Activated naive CD4-positive, alpha-beta T cell treated with anti-CD3 and anti-CD28 coated beads, Interleukin-2, amount 50 U/mL, for 16 hours (primary cell): ENCODE measurements at places on chromosomes 13 and 19.
A peak's percentile ranks its signal among the peaks of the same experiment; 100 is the strongest.

DNA sequence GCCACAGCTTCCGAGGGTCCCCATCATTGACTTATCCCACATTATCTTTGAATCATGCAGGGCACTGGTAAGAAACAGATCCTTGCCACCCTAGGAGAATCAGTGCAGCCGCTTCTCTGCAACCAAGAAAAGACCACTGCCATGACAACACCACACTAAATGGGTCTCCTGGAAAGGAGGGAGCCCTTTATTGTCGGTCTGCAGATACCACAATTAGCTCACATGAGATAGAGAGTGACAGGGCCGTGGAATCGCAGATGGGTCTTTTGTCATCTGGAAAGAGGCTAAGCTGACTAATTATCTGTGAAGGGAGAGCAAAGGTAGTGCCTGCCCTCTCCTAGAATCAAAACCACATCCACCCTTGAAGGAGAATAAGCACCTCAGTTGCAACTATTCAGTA, 178.3 kb upstream of the MYO16 start:
- no peak for DNase-seq

GRCh38 chr13:44198826-44199225, 174.8 kb upstream of the SERP2 start:
- no peak for DNase-seq

GRCh38 chr19:29680447-29680846, 15.2 kb downstream of the PLEKHF1 start:
- peak; percentile 70 for DNase-seq

DNA sequence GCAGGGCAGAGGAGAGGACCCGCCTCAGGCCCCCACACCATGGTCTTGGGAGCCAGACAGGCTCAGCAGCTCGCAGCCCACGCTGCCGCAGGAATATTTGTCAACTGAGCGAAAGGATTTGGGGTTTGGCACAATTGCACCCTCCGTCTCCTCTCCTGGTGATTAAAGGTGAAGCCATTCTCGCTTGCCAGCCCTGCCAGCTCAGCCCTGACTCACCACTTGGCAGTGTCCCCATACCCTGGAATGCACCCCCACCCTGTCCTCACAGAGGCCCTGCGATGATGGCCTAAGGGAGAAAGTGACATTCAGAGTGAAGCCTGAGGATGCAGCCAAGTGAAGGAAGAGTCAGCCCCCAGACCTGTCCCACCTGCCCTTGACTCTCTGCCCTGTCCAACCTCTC, 18.8 kb downstream of the CYTH2 start:
- DNase-seq: no peak

- no peak for DNase-seq
These were observed 335.8 kb downstream of the SLITRK1 start for GRCh38 chr13:83546476-83546875.

GRCh38 chr13:93180356-93180969, 46.1 kb upstream of the GPC6 start:
- DNase-seq: no peak

GRCh38 chr13:27549406-27549981, 70.8 kb downstream of the LNX2 start:
- no peak for DNase-seq

- peak; percentile 51 for DNase-seq
These were observed 396 bp downstream of the RTN2 start for GRCh38 chr19:45496349-45496953.

DNA sequence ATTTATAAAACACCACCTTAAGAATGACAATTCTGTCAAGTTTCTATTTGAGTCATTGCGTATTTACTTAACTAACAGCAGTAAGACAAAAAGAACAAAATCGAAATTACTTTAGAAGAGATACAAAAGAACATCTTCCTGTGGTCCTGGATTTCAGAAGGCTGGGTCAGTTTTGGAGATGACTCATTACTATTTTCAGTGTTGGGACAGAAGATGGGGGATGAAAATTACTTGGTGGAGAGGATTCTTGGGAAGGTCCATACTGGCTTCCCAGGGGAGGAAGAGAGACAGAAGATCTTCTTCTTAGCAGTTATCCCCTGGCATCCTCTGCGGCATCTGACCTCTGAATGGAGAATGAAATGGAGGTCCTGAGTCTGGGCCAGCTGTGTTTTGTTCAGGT, 33.5 kb upstream of the CSNK1A1L start:
- DNase-seq: no peak

- DNase-seq: no peak
These were observed 375.3 kb downstream of the GPC5 start for GRCh38 chr13:91773591-91774227.

DNA sequence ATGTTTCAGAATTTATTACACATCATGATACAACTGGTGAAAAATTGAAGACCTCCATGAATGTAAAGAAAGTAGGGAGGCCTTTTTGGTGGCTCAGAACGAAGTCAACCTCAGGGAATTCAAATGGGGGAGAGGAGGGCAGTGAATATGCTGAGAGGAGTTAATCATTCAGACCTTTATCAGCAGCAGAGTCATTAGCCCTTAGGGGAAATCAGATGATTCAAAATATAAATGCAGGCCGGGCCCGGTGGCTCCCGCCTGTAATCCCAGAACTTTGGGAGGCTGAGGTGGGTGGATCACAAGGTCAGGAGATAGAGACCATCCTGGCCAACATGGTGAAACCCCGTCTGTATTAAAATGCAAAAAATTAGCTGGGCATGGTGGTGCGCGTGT, 80.4 kb upstream of the ZNF420 start:
- no peak for DNase-seq

DNA sequence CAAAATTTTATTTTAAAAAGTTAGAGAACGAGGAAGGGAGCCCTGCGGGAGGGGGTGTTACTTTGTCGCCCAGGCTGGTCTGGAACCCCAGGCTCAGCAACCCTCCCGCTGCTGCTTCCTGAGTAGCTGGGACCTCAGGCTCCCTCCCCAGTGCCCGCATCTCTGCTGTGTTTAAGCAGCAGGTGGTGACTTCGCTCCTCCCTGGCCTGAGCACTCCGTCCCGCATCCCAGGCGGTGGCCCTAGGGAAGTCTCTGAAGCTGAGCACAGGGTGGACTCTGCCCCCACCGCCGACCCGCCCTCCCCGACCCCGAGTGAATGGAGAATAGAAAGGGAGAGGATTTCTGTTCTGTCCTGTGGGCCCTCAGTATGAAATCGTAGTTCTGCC, 30.5 kb downstream of the ZNF701 start:
- peak; percentile 17 for DNase-seq

DNA sequence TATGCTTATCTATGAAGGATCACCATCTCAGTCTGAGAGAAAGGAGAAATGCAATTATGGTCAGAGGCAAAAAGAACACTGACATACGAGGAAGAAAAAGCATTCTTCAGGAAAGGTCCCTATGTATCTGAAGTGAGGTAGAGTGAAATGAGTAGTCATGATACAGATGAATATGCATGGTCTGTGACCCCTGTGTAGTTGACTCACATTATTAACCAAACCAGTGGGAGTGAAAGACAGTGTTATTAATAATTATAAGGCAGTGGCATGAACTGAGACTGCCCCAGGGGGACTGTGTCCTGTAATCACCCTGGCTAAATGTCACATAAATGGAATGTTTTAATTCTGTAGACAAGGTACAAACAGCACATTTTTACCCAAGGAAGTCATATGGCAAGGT, 1320.2 kb upstream of the PCDH9 start:
- no peak for DNase-seq

DNA sequence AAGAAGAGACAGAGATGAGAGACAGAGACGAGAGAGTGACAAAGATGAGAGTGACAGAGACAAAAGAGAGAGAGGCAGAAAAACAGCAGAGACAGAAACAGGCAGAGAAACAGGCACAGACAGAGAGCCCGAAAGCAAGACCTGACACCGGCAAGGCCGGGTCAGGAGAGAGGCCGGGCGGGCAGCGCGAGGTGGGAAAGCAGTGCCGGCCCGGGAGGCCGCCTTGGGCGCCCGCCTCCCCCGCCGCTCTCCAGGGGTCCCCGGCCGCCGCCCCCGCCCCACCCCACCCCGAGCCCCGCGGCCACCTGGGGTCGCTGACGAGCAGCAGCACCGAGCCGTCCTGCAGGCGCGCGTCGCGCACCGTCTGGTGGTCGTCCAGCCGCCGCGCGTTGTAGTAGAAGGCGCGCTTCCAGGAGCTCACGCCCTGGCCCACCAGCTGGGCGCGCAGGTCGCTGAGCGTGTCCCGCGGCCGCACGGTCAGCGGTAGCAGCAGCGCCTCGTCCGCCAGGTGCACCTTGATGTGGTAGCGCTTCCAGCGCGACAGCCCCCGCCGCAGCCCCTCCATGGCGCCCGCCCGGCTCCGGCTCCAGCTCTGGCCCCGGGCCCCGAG, at the start of gene TINCR:
TSS of gene TINCR (minus strand) at position 594 of the 610 bp plus-strand sequence.
- DNase-seq: no peak

DNA sequence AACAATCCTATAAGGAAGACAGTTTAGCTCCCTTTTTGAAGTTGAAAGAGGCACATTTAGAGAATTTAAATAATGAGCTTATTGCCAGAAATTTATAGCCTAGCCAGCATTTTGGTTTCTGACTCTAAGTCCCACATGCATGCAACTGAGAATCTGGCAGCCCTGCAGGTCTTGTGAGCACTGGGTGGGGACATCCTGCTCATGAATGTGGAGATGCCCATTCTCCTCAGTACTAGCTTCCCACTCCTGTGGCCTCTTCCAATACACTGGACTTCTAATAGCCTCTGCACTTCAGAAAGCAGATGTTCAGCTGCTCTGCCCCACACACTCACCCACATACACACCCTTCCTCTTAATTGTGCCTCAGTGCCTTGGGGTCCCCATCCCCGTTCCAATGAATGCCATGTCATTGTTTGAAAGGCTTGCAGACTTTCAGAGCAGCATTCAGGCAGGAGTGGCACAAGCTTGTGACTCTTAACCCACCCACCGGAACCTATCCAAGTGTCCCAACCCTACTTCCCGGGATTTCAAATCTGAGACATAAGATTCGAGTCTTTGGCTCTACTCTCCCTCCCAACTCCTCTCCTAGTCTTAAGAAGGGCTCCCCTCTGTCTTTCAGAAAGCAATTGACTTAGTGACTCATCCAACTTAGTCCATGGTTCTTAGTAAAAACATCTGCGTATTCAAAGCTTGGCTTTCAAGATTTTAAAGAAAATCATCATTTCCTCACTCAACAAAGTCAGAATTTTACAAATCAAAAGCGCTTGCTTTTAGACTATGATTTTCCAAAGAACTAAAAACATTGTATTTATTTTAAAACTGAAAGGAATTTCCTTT, 80.0 kb upstream of the FREM2 start:
- no peak for DNase-seq

DNA sequence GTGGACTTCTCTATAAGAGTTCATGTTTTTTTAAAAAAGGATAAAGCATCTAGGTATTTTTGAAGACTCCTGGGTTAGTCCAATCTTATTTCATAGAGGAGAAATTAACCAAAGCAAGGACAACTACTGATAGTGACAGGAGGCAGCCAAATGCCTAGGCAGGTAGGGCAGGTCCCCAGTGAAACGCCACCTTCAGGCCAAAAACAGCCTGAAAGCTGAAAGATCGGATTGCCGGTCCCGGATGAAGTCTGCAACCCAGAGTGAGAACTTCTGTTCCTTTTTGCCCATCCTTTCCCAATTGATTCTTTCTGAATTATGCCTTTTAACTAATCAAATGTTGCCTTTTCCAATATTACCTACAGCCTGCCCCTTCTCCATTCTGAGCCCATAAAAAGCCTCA, 6.1 kb upstream of the GGACT start:
- no peak for DNase-seq

GRCh38 chr19:28301463-28301862, 911.5 kb downstream of the UQCRFS1 start:
- DNase-seq: no peak

DNA sequence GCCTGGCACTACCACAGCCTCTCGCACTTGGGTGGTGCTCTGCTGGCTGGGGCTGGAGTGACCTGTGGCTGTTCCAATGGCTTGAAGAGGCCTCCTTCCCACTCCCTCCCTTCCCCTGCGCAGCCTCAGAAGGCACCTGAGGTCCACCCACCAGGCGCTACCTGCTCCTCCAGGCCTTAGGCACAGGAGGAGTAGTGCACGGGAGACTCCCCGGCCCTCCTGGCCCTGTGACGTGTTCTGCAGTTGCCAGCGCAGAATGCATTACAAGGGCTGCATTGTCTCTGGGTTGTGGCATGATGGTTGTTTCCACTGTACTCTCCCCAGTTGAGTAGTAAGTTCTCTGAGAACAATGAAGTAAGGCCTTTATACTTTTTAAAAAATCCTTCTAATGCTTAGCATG, 128.6 kb downstream of the TEX29 start:
- no peak for DNase-seq

DNA sequence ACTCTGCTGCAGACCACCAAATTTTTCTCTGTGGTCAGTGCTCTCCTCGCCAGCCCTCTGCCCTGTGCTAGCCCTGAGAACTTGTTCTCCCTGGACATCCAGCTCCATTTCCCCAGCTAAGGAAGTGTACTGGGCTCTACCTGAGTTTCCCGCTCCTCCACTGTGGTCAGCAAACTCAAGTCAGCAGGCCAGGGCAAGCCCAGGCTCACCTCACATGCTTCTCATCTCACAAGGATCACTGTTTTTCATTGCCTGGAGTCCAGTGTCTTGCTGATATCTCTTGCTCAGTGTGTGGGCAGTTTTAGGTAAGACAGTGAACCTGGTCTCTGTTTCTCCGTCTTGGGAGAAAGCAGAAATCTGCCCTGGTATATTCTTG, 201.4 kb downstream of the FOXO1 start:
- no peak for DNase-seq

DNA sequence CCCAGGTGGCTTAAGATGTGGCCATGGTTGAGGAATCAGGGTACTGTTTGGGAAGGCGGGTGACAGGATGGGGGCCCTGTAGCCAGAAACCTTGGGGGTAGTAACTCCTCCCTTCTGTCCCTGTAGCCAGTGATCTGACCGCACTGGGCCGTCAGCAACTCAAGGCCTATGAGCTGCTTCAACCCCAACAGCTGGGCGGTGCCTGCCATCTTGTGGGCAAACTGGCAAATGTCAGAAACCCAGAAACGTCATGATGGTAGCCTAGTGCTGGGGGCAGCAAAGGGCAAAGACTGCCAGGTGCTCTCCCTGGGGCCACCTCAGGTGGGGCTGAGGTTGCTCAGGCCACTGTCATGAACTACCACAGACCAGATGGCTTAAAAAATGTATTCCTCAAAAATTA, 3.5 kb downstream of the COPE start:
- DNase-seq: peak; percentile 41

GRCh38 chr13:111202156-111202621, 87.1 kb downstream of the ARHGEF7 start:
- DNase-seq: no peak

DNA sequence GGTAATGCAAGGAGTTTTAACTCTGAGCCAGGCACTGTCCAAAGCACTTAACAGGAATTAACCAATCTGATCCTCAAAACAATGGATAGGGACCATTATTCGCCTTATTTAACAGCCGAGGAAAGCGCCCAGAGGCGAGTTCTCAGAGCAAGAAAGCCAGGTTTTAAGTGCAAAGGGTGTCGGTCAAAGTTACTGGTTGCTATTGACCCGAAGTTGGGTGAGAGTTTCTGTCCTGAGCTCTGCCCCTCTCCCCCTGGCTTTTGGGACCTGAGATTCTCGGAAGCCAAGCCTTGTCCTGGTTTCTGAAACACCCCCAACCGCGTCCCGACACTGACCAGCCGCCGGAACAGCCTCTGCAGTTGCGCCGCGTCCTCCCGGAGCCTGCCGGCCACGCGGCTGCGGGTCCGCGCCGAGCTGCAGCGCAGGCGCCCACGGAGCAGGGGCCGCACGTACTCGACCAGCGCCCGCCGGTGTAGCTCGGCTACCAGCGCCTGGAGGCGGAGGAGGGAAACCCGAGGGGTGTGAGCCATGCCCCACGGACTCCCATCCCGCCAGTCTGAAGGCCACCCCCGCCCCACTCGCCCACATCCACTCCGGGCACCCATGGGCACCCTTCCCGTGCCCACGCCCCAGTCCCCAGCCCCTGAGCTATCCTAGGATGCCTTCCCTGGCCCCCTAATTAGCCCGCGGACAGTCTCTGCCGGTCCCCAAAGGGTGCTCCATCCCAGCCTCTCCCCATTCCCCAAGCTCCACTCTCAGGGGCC, 27.8 kb downstream of the EXOC3L2 start:
- no peak for DNase-seq
